Fibroblast of pulmonary artery (primary cell): ENCODE measurements at places on chromosomes 2 and 18.

GRCh38 chr2:55610954-55611743 is 6.3 kb downstream of the PPP4R3B start:
- no peak for DNase-seq

DNA sequence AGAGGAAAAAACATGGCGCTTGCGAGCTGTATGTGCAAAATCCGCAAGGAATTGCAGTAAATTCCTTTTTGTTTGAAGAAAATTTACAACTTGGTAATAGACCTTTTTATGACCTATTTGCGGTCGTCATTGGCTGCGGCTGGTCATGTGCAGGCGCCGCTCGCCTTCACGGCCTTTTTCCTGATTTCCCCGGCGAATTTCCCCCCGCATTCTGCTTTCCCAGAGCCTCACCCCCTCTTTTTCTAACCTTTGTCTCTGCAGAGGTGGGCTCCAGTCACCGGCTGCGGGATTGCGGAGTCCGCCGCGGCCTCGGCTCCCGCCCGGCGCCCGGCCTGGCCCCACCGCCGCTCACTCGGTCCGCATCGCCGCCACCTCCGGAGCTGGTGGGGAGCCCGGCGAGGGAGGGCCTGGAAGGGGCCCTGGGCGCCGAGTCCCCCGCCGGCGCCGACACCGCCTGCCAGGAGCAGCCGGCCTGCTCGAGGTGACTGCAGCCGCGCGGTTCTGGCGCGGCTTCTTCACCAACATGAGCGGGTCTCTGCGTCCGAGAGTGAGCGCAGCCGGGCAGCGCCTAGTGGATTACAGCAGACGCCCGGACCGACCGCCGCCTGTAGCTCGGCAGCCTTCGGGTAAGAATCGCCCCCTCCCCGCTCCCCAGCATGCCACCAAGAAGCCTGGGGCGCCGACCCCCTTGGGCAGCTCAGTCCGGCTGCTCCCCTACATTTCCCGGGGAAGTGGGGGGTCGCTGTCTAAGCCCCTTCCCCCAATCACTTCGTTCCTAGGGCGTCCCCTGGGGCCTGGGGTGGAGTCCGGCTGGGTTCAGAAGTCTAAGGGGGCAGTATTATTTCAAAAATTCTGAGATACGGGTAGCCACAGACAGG is 7.1 kb downstream of the HOXD8 start:
- DNase-seq: no peak

DNA sequence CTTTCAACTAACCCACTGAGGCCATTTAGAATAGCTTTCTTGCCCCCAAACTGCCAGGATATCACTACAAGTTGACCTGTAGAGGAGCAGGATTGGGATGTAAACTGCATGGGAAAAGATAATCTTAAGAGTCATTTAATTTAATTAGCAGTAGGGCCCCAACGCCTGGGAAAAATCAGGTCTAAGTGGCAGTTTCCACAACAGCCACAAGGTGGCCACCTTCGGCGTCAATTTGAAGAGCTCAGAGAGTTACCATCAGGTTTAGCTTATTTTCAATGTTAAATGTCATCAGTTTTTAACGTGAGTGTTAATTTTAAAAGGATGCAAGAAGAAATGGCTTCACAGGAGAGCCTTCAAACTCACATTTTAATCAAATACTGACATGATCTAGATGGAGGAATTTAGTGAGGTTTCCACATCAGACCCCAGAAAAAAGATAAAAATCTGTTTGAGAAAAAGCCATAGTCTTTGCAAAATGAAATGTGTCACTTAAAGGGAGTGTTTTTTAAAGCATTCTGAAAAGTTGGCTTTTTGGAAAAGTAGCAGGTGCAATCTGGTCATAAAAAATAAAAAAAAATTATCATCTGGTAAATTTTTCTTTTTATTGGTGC is 77.3 kb upstream of the UPP2 start:
- DNase-seq: peak; percentile 53

DNA sequence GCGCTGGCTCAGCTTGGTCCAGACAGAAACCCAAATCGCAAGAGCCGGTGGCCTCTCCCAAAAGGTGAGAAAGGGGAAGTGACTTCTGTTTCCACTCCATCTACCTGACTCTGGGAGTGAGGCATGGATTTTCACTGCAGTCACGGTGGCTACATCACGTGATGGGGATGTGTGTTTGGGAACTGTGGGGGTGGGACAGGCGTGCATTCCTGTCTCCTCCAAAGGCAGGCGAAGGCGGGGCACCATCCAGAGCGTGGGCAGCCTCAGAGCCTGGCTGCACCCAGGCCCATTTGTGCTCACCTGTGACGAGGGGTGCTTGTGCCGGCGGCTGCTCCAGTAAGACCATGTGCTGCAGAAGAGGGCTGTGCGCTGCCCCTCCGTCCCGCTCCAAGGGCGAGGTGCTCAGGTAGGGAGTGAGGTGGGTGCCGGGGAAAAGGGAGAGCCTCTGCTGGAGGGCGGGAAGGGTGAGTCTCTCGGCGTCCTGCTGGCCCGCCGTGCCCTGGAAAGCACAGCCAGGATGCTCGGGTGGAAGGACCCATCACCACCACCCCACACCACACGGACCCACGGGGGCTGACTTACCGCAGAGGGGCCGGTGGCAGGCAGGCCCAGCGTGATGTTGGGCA is 266.8 kb downstream of the HDAC4 start:
- no peak for DNase-seq

GRCh38 chr2:152369176-152369860 is 34.3 kb downstream of the FMNL2 start:
- peak; percentile 88 for DNase-seq
